Natural killer cell treated with Interleukin-12 subunit alpha and Interleukin-12 subunit beta and Interleukin-15 and Interleukin-18, amount 100 ng/mL, for 72 hours (primary cell): ENCODE measurements at places on chromosomes 3 and 15.

GRCh38 chr3:197446700-197447056, 109.1 kb downstream of the BDH1 start:
- no peak for DNase-seq

DNA sequence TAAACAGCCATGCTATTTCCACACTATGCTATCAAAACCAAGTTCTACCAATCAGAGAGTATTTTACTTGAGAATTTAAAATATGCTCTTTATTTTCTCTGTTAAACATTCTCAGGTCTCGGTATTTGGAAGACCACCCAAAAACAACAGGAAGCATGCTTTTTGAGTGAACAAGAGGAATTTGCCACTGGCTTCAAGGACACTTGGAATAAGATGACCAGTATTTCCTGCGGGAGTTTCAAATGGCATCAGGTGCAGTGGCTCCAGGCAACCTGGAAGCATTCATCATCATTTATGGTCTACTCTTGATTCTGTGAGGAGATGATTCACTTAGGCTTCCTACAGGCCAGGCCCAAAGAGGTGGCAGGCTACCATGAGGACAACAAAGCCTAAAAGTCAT, 305.7 kb upstream of the ATP11B start:
- no peak for DNase-seq

- DNase-seq: no peak
Measured at GRCh38 chr15:50687302-50687902, 805 bp upstream of the TRPM7 start.

GRCh38 chr3:188092648-188093047, 61.3 kb upstream of the LPP start:
- no peak for DNase-seq

DNA sequence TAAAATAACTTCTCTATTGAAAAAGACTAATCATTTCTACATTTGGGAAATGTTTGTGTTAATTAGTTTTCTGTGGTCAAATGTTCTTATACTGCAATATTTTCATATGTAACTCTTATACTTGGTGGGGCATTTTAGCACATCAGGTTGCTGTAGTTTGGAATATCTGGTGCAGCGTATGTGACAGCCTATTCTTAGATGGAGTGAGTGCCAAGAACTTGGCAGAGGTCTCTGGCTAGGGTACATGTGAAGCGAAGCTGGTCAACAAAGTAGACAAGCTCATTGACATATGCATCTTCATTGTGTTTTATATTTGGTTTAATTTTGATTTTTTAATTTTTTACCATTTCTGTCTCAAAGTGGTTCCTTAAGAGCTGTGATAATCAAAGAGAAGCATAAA, 53.2 kb downstream of the CHAC1 start:
- no peak for DNase-seq

GRCh38 chr3:113255100-113255853, 43.9 kb downstream of the BOC start:
- DNase-seq: no peak

- no peak for DNase-seq
Measured at GRCh38 chr3:15081960-15082664, 16.8 kb downstream of the RBSN start.

DNA sequence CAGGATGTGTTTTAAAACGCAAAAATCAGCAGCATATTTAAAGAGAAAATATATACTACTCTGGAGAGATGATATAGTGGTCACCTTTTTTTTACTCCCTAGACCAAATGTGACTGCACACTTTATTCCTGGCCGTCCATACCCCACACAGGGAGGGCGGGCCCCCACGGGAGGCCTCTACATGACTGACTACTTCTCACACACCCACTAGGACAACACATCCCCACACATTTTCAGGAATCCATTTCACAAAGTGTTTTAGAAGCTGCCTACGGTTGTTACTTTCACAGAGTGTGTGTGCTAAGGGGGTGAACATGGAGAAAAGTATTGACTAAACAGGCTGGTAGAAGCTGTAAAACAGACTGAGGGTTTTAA, 67.9 kb downstream of the CHSY1 start:
- no peak for DNase-seq

DNA sequence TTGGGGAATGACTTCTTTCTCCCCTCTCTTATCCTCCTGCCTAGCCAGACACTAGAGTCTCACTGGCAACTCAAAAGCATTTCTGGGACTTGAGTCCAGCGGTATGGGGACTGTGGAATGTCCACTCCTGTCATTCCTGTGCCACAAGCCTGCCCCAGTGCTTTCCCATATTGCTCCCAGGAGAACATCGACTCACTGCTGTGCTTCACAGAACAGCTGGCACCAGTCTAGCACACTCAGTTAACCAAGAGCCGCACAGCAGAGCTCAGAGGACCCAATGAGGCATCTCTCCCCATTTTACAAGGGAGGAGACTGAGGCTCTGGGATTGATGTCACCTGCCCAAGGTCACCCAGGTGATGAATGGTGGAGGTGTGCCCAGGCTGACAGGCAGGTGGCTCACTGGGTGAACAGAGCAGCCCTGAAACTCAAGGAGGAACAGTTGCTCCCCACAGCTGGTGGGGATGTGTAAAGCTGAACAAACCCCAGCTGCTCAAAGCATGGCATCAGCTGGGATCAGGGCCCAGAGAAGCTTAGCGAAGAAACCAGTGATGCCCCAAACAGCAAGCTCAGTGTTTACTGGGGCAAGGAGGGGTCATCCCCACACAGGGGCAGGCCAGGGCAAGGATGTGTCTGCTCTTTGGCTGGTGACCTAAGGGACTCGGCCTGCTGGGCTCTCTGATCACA, 35.4 kb upstream of the DUSP7 start:
- peak; percentile 34 for DNase-seq

DNA sequence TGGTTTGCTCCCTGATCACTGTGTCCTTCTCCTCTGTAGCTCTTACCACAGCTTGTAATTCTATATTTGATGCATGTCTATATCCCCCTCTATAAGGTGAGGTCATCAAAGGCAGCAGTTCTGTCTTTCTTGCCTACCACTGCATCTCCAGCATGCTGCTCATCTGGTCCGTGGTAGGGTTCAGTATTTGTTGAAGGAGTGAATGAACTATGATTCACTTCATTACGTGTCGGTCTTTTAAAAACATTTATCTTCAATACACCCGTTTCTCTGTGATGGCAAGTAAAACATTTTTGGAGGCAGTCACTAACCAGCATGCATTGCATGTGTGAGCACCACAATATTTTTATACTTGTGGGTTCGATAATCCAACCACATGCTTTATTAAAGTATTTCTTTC, 27.6 kb downstream of the CHST14 start:
- DNase-seq: no peak

- no peak for DNase-seq
Measured at GRCh38 chr3:45944830-45945620, 1.8 kb downstream of the CXCR6 start.

GRCh38 chr3:66336333-66336766, 115.5 kb downstream of the SLC25A26 start:
- DNase-seq: no peak

- no peak for DNase-seq
Measured at GRCh38 chr15:79132770-79133169, 42.2 kb upstream of the RASGRF1 start.

- no peak for DNase-seq
Measured at GRCh38 chr15:45417303-45417950, 39.1 kb upstream of the GATM start.

DNA sequence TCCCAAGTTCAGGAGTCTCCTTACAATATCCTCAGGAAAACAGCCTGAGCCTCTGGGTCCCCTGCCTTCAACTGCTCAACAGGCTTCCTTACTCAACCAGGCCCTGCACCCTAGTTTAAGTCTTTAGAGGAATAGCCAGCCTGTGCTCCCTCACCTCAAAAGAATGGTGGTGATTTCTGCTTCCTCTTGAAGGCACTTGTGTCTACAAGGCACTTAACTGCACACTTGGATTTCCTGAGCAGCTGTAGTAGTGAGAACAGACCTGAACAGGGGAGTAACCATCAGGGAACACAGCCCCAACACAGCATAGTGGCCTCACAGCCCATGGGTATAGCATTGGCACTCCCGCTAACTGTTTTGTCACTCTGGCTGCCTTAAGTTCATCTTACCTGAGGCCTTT, 244.3 kb downstream of the MYRIP start:
- DNase-seq: no peak

- no peak for DNase-seq
Measured at GRCh38 chr3:11145888-11146287, 8.4 kb upstream of the HRH1 start.

DNA sequence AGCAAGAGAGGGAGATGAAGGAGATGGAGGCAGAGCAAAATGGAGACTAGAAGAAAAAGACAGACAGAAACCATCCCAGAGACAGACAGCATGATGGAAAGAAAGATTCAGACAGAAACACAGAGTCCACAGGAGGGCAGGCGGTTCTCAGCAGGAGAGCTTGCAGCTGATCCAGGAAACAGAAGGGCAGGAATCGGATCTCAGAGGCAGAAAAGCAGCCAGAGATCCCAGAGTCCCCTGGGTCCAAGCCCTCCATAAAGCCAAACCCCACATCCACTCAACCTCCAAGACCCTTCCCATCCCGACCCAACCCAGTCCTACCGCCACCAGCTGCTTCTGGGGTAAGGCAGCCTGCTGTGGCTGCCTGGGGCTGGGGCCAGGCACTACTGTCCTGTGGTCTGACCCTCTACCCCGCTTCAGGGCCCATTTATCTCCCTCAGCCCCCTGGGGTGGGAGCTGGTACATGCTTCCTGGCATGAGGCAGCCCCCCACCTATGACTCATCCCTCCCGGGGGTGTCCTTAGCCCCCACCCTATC, at the start of gene UCN2:
Gene UCN2 (minus strand): TSS at position 400 of the 537 bp plus-strand sequence. CDS start 657 bp downstream, outside the sequence.
- DNase-seq: no peak

- DNase-seq: no peak
Measured at GRCh38 chr3:152379415-152380042, 110.8 kb downstream of the MBNL1 start.

DNA sequence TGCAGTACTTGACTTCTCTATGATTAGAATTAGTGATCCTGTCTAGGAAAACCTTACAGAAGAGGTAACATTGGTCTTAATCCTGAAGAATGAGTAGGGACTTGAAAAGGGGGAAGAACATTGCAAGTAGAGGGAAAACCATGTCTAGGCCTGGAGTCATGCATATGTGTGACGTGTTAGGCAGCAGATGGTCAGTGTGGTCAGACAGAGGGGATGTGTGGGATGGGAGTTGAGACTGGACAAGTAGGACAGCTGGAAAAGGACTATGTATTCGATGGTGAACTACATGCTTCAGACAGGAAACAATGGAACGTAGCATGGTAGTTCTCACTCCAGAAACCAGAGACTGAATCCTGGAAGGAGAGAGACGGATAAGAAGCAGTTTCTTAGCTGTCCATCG, 235.6 kb upstream of the LRTM1 start:
- no peak for DNase-seq

- DNase-seq: no peak
Measured at GRCh38 chr3:125602752-125603649, 7.7 kb upstream of the OSBPL11 start.

DNA sequence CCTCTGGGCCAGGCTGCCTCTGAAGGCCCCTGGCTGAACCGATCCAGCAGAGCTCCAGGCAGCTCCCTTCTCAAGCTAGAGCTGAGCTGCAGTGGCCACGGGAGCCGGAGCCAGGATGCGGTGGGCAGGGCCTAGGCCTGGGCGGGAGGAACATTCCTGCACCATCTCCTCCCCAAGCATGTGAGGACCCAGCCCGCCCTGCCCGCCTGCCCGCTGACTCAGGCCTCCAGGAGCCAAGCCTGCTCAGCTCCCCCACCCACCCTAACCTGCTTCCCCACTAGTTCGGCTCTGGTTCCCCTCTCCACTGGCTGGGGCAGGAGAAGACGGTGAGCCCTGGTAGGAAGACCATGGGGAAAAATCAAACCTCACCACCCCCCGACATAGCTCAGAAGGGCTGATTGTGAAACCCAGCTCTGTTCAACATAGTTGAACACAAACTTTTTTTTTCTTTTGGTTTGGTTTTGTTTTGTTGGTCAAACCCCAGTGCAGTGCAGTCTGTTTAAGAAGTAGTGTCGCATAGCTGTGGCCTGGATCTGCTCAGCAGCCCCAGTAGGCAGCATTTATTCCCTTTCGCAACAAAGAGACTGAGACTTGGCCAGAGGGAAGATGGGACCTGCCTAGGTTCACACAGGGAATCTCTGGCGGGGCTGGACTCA, 13.5 kb downstream of the SNX33 start:
- no peak for DNase-seq

GRCh38 chr3:113620091-113620490, 76.4 kb downstream of the USF3 start:
- DNase-seq: no peak

DNA sequence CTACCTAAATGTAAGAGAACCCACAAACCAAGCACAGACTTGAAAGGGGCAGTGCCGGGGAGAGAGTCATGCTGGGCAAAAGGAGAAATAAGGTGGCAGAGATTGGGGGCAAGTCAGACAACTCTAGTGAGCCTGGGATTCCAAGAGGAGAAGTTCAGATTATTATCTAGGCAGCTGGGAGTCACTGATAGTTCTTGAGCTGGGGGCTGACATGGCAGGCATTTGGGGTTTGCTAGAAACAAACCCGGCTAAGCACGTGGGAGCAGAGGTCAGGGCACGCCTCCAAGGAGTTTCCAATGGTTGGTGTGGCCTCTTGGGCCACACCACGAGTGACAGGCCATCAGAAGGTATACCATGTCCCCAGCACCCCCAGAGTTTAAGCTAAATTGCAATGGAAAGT, 27.6 kb downstream of the SLC6A6 start:
- DNase-seq: no peak

DNA sequence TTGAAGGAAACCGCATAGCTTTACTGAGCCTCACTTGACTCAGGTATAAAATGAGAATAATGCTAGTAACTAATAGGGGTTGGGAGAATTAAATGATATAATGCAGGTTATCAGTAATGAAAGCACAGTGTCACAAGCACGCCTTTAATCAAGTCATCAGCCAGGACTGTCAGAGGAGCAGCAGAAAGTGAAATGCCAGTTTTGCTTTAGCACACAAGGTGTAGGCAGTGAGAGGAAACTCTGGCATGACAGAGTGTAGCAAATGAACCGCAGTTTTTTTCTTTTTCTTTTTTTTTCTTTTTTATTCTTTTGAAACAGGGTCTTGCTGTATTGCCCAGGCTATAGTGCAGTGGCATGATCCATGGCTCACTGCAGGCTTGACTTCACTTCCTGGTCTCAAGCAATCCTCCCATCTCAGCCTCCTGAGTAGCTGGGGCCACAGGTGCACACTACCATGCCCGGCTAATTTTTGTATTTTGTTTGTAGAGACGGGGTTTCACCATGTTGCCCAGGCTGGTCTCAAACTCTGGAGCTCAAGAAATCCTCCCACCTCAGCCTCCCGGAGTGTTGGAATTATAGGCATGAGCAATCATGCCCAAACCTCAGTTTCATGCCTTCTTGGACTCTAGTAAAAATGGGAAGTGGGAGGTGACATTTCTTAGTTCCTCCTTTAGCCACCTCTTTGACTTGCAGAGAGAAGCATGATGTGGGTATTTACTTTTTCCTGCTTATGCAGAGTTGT, 9.7 kb upstream of the SCAANT1 start:
- DNase-seq: no peak

GRCh38 chr15:52673312-52673711, 5.9 kb downstream of the ATOSA start:
- no peak for DNase-seq
